ENCODE measurements at places on chromosomes 12 and 14. TPM values are rescaled to one million over a fixed set of nuclear protein-coding genes. Genes with fewer than 3 reads are reported as not detected.

DNA sequence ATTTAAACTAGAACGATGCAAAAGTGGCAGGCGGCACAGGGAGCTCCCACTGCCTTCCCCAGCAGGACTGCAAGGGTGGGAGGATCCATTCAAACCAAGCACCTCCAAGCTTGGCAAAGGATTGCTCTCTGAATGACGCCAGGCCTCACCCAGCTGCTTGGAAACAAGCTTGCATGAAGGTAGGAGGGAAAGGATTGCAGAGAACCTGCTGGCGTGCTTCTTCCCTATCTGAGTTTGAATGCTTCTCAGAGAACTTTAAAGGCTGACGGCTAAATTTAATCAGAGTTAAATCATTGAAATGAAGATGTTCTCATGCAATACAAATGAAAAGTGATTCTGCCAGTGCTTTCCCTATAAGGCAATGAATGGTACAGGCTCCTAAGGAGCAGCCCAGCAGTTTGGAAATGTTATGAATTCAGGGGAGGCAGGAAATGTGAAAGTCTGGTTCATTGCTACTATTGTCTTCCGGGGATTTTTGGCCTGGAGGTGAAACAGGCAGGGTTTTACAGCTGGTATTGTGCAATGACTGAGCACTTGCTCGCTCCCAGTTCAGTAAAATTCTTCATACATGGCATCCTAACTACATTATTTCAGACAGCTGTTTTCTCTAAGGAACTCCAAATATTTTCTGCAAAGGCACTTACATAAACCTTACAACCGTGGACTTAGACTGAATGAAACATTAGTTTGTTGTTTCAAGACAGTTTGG, 31.9 kb upstream of the DUSP6 start:
- no peak for DNase-seq

Gene SLC38A4
- 28.5 TPM for polyA plus RNA-seq

Gene C12orf50
- 0.60 TPM for polyA plus RNA-seq

Gene KLHDC1
- 4.9 TPM for polyA plus RNA-seq

DNA sequence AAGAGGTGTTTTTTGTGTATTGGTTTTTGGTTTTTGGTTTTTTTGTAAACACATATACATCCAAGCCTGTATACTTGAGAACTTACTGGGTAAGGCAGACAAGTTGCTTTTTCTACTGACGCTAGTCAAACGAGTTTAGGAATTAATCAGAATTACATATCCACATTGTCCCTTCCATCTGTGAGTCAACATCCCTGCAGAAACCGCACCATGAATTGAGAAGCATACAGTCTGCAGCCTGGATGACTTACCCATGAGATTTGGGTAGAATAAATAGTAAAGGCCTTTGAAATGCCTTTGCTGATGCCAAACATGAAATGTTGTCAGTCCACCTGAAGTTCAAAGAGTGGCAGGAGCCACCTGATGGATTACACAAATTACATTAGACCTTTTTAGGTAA, 21.4 kb upstream of the C12orf42 start:
- DNase-seq = no peak

Gene MDGA2
- polyA plus RNA-seq = 2.1 TPM

- DNase-seq = no peak
Observed at GRCh38 chr12:117774941-117775775, 193.6 kb downstream of the KSR2 start.

Gene CYP27B1
- polyA plus RNA-seq = 0.78 TPM

DNA sequence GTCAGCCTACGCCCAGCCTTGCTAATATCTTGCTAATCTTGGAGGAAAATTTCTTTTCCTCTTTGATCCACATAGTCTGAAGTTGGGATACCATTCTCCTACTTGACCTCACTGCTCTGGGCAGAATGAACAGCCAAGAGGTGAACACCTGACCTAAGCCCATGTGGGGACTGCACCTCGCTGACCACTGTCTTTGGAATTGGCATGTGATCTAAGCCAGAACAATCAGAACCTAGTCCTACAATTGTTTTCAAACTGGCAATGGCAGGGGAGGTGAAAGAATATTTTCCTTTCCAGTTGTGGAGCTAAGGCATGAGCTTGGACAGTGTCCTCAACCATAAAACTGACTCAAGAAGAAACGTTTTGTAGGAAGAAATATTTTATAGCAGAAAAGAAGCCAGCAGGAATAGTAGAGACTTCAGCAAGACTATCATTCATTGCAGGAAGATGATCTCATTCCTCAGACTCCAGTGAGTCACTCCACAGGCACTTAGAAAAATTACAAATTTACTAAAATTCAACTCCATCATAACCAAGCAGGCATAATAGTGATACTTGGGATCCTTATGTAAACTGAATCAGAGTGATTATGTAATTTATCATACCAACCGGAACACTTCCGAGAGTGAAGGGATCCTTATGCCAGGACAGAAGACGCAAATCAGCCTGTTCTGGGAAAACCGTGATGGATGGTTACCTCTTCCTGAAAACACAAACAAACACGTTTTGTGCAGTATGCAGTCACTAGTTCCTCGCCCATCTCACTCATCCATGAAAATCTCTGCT, 14.7 kb downstream of the PTPRO start:
- DNase-seq = no peak

DNA sequence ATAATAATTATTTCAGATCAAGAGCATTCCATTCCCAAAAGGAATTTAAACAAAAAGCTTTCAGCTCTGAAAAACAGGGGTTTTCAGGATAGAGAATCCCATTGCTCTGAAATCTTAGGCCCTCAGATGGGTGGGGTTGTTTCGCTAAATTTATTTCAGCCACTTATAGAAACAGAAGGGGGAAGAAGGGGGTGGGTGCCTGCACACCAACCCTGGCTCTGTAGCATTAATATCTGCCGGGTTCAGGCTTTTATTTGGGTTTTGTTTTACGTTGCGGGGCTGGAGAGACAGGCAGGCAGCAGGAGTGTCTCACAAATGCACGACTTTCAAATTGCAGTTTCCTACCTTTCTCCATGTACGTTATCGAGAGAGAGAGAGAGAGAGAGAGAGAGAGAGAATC, 12.5 kb upstream of the ZFP36L1 start:
- DNase-seq = no peak

DNA sequence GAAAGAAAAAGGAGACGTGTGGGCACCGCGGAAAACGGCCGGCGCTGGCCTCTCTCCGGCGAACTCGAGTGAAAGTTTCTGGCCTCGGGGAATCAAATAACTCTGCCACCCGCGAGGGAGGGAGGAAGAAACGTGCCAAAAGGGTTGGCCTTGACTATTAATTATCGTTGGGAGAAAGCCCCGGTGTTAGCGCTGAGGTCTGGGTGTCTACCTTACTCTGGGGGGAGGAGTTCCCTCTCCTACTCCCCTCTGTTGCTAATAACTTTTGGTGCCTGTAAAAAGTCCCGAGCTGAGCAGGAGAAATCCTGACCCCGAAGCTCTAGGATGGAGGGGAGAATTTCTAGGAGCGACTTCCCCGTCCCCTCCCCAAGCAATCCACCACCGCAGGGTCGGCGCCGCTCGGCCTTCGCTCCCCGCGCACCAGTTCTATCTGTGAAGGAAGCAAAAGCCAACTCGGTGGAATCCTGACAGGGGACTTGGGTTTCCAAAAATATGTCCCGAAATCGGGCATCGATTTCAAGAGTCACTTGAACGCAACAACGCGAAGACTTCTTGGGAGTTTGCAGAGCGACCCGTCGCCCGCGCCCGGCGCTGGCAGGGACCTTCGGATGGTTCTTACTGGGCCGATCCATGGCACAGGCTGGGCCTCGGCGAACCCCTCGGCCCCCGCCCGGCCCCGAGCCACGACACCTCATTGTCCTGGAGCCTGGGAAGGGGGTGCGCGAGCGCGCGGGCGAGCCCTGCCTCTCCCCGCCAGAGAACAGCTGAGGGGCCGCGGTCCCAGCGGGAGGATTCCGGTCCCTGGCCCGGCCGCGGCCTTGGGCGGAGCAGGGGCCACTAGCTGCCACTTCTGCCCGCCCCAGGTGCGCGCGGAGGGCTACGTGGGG, 1.7 kb downstream of the OTX2 start:
- no peak for DNase-seq
